ENCODE measurements at places on chromosomes 5 and 9. TPM values are rescaled to one million over a fixed set of nuclear protein-coding genes. Genes with fewer than 3 reads are reported as not detected.

STPG3 gene
- 0.38 TPM for total RNA-seq

PLPP1 gene
- total RNA-seq, result 48.1 TPM

NTRK2 gene
- total RNA-seq, result 7.7 TPM

ELAVL2 gene
- total RNA-seq, result not detected

C8G gene
- 2.2 TPM for total RNA-seq

JAKMIP2 gene
- 8.3 TPM for total RNA-seq

TAF1L gene
- not detected for total RNA-seq

ADGRV1 gene
- 49.7 TPM for total RNA-seq

PAX5 gene
- total RNA-seq, result 0.18 TPM

IRX4 gene
- total RNA-seq, result not detected

PPP1R26 gene
- 22.8 TPM for total RNA-seq

ZFP2 gene
- total RNA-seq, result 2.0 TPM

CORO2A gene
- total RNA-seq, result 26.1 TPM

SOX30 gene
- not detected for total RNA-seq

CAVIN4 gene
- 1.7 TPM for total RNA-seq

MEIKIN gene
- not detected for total RNA-seq

All from lower lobe of right lung (tissue), 2 donors.